Activated naive CD8-positive, alpha-beta T cell treated with anti-CD3 and anti-CD28 coated beads, Interleukin-2, amount 10 ng/mL, durations not matched to agents 7 days and 5 days (primary cell): ENCODE measurements at places on chromosomes 3 and 15. TPM values are rescaled to one million over a fixed set of nuclear protein-coding genes. Genes with fewer than 3 reads are reported as not detected.

GRCh38 chr3:156350781-156351180, 204.1 kb downstream of the SSR3 start:
- no peak overlapping the region for H3K4me3 ChIP-seq
- DNase-seq, result no peak
- H3K27me3 ChIP-seq, result peaks cover 11% of the 10 kb centered on the region
- H3K4me1 ChIP-seq, result no peaks in the 10 kb centered on the region

GRCh38 chr15:57592836-57593420, 1.2 kb downstream of the MYZAP start:
- H3K27ac ChIP-seq, result no peak overlapping the region
- peaks cover 2% of the 10 kb centered on the region for H3K4me1 ChIP-seq
- peaks cover 37% of the 10 kb centered on the region for H3K27me3 ChIP-seq
- H3K4me3 ChIP-seq, result peak overlapping the region; percentile 18

GRCh38 chr3:107685383-107685782, 162.6 kb downstream of the BBX start:
- no peak for DNase-seq
- no peak overlapping the region for H3K4me3 ChIP-seq
- no peaks in the 10 kb centered on the region for H3K27me3 ChIP-seq
- no peak overlapping the region for H3K27ac ChIP-seq

- DNase-seq, result no peak
- H3K36me3 ChIP-seq, result no peaks in the 10 kb centered on the region
- H3K27me3 ChIP-seq, result peaks cover 14% of the 10 kb centered on the region
- no peak overlapping the region for H3K27ac ChIP-seq
- no peak overlapping the region for H3K4me3 ChIP-seq
Measured at GRCh38 chr15:57647791-57648130, 56.1 kb downstream of the MYZAP start.

GRCh38 chr15:79371591-79371990, 60.5 kb upstream of the MINAR1 start:
- H3K27ac ChIP-seq, result no peak overlapping the region
- peaks cover 4% of the 10 kb centered on the region for H3K4me1 ChIP-seq
- no peak overlapping the region for H3K4me3 ChIP-seq

- no peaks in the 10 kb centered on the region for H3K4me1 ChIP-seq
- no peak overlapping the region for H3K27ac ChIP-seq
- peaks cover 2% of the 10 kb centered on the region for H3K27me3 ChIP-seq
- DNase-seq, result no peak
- H3K36me3 ChIP-seq, result no peaks in the 10 kb centered on the region
Measured at GRCh38 chr15:93268066-93268465, 179.1 kb upstream of the RGMA start.

DNA sequence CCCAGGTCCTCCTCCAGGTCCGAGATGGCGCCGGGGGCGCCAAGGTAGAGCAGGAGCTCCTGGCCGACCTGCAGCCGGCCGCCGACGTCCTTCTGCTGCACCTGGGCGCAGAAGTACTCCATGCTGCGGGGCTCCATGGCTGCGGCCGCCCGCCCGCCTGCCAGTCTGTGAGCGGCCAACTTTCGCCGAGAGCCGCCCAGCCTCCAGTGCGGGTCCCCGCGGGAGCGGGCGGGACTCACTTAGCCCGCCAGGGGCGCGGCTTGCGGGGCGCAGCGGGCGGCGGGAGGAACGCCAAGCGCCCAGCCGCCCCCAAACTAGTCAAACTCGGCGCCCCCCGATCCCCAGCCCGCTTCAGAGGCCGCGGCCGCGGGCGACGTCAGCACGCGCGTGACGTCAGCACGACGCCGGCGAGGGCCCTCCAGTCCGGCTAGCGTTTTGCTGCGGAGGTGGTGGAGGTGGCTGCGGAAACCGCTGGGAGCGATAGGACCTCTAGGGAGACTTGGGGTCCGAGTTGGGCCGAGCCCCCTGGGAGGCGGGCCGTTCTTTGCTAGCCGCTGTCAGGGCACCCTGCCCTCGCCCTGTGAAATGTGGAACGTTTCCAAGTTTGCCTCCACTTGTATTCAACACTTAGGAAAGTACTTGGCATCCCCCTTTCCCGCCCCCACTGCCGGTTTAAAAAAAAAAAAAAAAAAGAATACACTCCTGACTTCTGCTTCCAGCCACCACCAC, at the start of gene CLASP2:
Gene CLASP2, minus strand, starts transcription at position 389 of the 729 bp plus-strand sequence. Its CDS starts 252 bp downstream, at position 137.
- H3K27me3 ChIP-seq, result no peaks in the 10 kb centered on the region
- peak within 1 kb of the TSS; percentile 90 for H3K27ac ChIP-seq
- peaks cover 4% of the 10 kb centered on the region for H3K36me3 ChIP-seq
- DNase-seq, result peak; percentile 89
- H3K4me3 ChIP-seq, result peak within 1 kb of the TSS; percentile 88

DNA sequence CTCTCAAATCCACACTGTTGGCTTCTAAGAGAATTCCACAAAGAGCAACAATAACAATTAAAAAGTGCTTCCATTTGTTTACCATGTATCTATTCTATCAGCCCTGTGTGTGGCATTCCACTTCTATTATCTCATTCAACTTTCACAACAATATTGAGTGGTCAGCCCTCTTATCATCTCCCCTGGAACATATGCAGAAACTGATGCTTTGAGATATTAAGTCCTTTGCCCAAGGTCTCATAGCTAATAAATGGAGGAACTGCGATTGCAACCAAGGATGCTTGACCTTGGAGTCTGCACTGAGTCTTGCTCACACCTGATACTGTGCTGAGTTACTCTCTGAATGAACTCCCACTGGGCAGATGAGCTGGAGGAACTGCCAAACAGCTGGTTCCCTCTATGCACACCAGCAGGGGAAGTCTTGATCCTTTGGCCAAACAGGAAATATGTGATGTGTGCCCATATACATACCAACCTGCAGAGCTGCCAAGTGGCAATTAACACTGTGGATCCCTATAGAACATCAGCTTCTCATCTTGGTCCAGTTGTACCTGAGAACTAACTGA, 144.7 kb upstream of the WNT5A start:
- no peak for DNase-seq
- no peak overlapping the region for H3K27ac ChIP-seq
- no peak overlapping the region for H3K4me3 ChIP-seq

- H3K4me3 ChIP-seq, result no peak overlapping the region
- H3K27ac ChIP-seq, result no peak overlapping the region
- H3K36me3 ChIP-seq, result no peaks in the 10 kb centered on the region
- H3K4me1 ChIP-seq, result no peaks in the 10 kb centered on the region
- no peaks in the 10 kb centered on the region for H3K27me3 ChIP-seq
- DNase-seq, result no peak
Measured at GRCh38 chr3:158912188-158912587, 110.3 kb downstream of the MFSD1 start.

- H3K4me3 ChIP-seq, result no peak overlapping the region
- H3K36me3 ChIP-seq, result peaks cover 16% of the 10 kb centered on the region
- DNase-seq, result no peak
- peaks cover 12% of the 10 kb centered on the region for H3K4me1 ChIP-seq
Measured at GRCh38 chr3:122754929-122755328, 38.7 kb downstream of the HSPBAP1 start.

DNA sequence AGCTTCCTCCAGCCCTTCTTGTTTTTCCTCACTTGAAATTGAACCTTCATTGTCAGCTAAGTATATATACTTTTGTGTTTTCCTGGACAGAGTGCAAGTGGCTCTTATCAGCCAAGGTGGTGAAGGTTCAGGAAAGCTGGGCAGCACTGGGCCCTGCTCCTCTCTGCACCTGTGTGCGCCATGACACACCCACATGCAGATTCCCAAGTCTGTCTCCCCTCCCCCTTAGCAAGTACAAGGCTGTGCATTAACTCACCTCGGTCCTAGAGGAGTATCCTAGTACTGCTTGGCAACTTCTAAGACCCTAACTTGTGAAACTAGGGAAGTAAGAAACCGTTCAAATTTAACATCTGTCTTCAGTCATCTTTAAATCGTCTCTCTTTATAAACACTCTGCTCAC, 85.8 kb downstream of the SLC49A4 start:
- H3K27me3 ChIP-seq, result peaks cover 6% of the 10 kb centered on the region
- H3K4me3 ChIP-seq, result no peak overlapping the region
- H3K36me3 ChIP-seq, result no peaks in the 10 kb centered on the region
- H3K4me1 ChIP-seq, result peaks cover 8% of the 10 kb centered on the region

Gene STRIT1
- not detected for total RNA-seq

Gene CCR8
- 1.1 TPM for total RNA-seq

Gene GP9
- not detected for total RNA-seq

Gene GREM1
- total RNA-seq, result not detected

Gene POLQ
- 25.9 TPM for total RNA-seq

Gene GATM
- 3.5 TPM for total RNA-seq

Gene MAP1A
- total RNA-seq, result 3.4 TPM

Gene NDN
- total RNA-seq, result 3.5 TPM
